Thyroid gland (tissue), 4 donors: ENCODE measurements at places on chromosomes 1 and 21. TPM values are rescaled to one million over a fixed set of nuclear protein-coding genes. Genes with fewer than 3 reads are reported as not detected.

- peaks cover 7% of the 10 kb centered on the region for H3K36me3 ChIP-seq
- peaks cover 6% of the 10 kb centered on the region for H3K4me1 ChIP-seq
- no peak overlapping the region for H3K27ac ChIP-seq
- DNase-seq, result no peak
- H3K27me3 ChIP-seq, result no peaks in the 10 kb centered on the region
Observed at GRCh38 chr21:36035381-36035791, 24.9 kb downstream of the SETD4 start.

The WDR26 gene
- total RNA-seq, result 89.4 TPM

The NKAIN1 gene
- not detected for total RNA-seq

The ASPM gene
- 0.15 TPM for total RNA-seq

The SORT1 gene
- 148 TPM for total RNA-seq

The LCE2B gene
- not detected for total RNA-seq

DNA sequence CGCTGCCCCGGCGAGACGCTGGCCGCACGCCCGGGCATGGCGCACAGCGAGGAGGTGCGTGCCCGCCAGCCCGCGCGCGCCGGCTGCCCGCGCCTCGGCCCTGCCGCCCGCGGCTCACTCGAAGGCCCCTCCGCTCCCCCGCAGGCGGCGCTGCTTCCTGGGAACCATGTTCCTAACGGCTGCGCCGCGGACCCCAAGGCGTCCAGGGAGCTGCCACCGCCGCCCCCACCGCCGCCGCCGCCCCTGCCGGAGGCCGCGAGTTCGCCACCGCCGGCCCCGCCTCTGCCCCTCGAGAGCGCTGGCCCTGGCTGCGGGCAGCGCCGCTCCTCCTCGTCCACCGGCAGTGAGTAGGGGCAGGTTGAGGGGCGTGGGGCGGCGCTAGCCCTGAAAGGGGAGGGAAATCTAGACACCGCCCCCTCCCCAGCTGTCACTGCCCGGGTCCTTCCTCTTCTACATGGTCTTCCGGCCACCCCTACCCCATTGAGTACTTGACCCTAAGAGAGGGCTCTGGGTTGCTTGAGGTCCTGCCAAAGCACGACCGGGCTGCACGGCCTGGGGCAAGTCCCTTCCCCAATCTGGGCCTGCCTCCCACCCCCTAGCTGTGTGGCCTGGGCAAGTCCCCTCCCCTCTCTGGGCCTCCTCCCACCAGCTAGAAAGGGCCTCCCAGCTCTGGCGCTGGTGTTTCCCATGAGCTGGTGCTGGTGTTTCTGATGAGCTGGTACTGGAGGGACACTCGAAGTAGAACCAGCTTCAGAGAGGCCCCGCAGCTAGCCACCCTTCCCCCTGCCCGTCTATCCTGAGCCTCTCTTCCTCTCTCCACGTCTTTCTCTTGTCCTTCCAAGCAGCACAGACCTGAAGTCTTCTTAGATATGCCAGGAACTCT, 17.0 kb downstream of the TNFRSF25 start:
- H3K36me3 ChIP-seq, result no peaks in the 10 kb centered on the region
- H3K27me3 ChIP-seq, result peaks cover 17% of the 10 kb centered on the region
- H3K27ac ChIP-seq, result no peak overlapping the region
- no peak overlapping the region for H3K4me3 ChIP-seq
- peaks cover 20% of the 10 kb centered on the region for H3K4me1 ChIP-seq

DNA sequence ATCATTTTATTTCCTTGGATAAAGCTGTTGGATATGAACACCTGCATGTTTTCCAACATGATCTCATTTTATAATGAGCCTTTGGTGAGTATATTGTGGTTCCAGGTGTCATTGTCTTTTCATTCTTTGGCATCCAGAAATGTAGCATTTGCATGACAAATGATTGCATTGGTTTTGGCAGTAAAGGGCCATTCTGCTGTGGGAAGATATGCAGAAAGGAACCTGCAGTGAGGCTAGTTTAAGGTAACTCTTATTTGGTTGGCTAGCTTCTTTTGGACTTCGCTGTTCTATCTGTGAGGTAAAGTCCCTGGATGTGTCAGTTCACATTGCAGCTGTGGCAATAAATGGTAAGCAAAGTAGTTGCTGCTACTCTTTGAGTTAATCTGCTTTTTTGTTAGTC, 343.0 kb downstream of the AMY1C start:
- no peak for DNase-seq
- no peaks in the 10 kb centered on the region for H3K36me3 ChIP-seq
- H3K4me3 ChIP-seq, result no peak overlapping the region
- H3K4me1 ChIP-seq, result no peaks in the 10 kb centered on the region
- H3K27ac ChIP-seq, result no peak overlapping the region

The INTS3 gene
- 50.0 TPM for total RNA-seq

GRCh38 chr1:89311757-89312156, 39.1 kb upstream of the GBP5 start:
- H3K4me3 ChIP-seq, result no peak overlapping the region

DNA sequence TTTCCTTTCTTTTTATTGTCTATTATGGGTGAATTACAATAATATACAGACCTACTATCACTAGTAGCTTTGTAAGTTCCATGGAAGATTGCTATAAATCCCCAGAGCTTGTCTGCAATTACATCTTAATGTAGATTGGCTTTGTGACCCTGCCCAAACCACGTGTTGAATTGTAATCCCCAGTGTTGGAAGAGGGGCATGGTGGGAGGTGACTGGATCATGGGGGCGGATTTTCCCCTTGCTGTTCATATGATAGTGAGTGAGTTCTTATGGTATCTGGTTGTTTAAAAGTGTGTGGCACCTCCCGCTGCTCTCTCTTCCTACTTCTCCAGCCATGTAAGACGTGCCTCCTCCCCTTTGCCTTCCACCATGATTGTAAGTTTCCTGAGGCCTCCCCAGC, 34.9 kb upstream of the CDC42BPA start:
- DNase-seq, result no peak
- no peaks in the 10 kb centered on the region for H3K4me1 ChIP-seq
- H3K4me3 ChIP-seq, result no peak overlapping the region
- no peak overlapping the region for H3K27ac ChIP-seq
- H3K27me3 ChIP-seq, result no peaks in the 10 kb centered on the region

GRCh38 chr21:18646116-18646515, 242.5 kb upstream of the TMPRSS15 start:
- no peak for DNase-seq
- no peaks in the 10 kb centered on the region for H3K36me3 ChIP-seq
- H3K4me3 ChIP-seq, result no peak overlapping the region
- no peaks in the 10 kb centered on the region for H3K4me1 ChIP-seq
- no peak overlapping the region for H3K27ac ChIP-seq
- no peaks in the 10 kb centered on the region for H3K27me3 ChIP-seq

The RRP15 gene
- total RNA-seq, result 6.0 TPM

DNA sequence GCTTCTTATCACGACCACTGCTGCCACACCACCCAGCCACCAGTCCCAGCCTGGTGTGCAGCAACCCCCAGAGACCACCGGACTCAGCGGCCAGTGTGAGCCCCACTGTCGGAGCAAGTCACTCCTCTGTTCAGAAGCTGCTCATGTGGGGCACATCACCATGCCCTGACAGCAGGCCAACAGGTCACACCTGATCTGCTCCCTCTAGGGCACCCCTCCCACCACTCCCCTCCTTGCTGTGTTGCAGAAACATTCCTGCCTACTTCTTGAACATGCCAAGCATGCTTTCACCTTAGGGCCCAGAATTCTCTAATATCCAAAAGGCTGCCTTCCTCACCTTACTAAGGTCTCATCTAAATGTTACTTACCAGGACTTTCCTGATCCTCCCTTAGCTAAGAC, 146.5 kb downstream of the SLC45A1 start:
- peak; percentile 98 for DNase-seq
- H3K36me3 ChIP-seq, result no peaks in the 10 kb centered on the region

The RGS8 gene
- 5.9 TPM for total RNA-seq

The CAPZB gene
- total RNA-seq, result 82.1 TPM

DNA sequence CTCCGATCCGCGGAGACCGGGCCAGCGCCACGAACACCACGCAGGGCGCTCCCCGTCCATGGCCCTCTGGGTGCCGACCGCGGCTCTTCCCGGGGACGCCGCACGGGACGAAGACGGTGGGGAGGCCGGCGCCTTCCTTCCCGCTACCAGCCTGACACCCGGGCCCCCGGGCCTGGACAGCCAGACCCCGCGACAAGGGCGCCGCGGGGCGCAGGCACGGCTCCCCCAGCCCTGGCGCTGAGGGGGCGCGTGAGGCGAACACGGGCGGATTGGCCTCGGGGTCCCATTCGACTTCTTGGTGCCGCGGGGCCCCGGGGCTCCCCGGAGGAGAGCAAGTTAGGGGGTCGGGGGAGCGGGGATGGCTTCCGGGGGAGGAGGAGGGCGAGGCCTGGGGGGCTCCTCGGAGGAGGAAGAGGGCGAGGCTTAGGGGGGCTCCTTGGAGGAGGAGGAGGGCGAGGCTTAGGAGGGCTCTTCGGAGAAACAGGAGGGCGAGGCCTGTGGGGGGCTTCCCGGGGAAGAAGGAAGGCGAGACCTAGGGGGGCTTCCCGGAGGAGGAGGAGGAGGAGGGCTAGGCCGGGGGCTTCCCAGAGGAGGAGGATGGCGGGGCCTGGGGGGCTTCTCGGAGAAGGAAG, 537 bp upstream of the KLHL17 start:
- no peaks in the 10 kb centered on the region for H3K27me3 ChIP-seq
- H3K36me3 ChIP-seq, result peaks cover 17% of the 10 kb centered on the region
- DNase-seq, result no peak
- no peak overlapping the region for H3K27ac ChIP-seq

GRCh38 chr1:2561898-2562895, 6.0 kb downstream of the TNFRSF14 start:
- DNase-seq, result no peak
- no peaks in the 10 kb centered on the region for H3K36me3 ChIP-seq
- H3K4me1 ChIP-seq, result peaks cover 8% of the 10 kb centered on the region
- H3K27me3 ChIP-seq, result no peaks in the 10 kb centered on the region
- no peak overlapping the region for H3K27ac ChIP-seq
- no peak overlapping the region for H3K4me3 ChIP-seq

- no peak for DNase-seq
- no peak overlapping the region for H3K4me3 ChIP-seq
- H3K27me3 ChIP-seq, result no peaks in the 10 kb centered on the region
- peaks cover 6% of the 10 kb centered on the region for H3K36me3 ChIP-seq
- H3K27ac ChIP-seq, result no peak overlapping the region
Observed at GRCh38 chr1:31324992-31325391, 28.2 kb downstream of the ZCCHC17 start.

GRCh38 chr1:233844692-233845091, 59.8 kb upstream of the SLC35F3 start:
- H3K4me1 ChIP-seq, result no peaks in the 10 kb centered on the region
- H3K27ac ChIP-seq, result no peak overlapping the region
- H3K27me3 ChIP-seq, result no peaks in the 10 kb centered on the region
- H3K4me3 ChIP-seq, result no peak overlapping the region
- H3K36me3 ChIP-seq, result no peaks in the 10 kb centered on the region
